ENCODE measurements at places on chromosomes 4 and X.

- no peak for DNase-seq
Measured at GRCh38 chr4:55754754-55755350, 64.7 kb upstream of the EXOC1L start.

GRCh38 chr4:8280158-8280875, 10.8 kb downstream of the HTRA3 start:
- no peak for DNase-seq

GRCh38 chr4:153521999-153522801, 56.0 kb downstream of the TMEM131L start:
- peak; percentile 65 for DNase-seq

GRCh38 chr4:171582961-171583581, 230.1 kb upstream of the GALNTL6 start:
- no peak for DNase-seq

- DNase-seq, result no peak
Measured at GRCh38 chrX:13014111-13015096, 30.0 kb downstream of the FAM9C start.

DNA sequence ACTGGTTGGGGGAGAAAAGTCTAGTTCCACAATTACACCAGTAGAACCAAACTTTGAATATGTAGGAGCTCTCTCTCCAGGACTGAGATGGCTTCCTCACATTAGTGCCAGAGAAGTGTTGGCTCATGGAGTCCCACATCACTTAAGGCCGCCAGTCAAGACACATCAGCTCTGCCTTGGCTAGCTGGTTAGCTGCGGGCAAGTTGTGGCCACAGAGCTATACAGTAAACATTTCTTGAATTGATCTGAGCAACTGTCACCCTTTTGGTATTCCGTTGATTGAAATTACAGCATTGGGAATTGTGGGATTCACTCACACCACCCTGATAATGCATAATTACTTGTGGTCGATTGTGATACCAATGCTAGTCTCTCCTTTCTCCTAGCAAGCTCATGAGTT, 76.2 kb downstream of the LNX1 start:
- DNase-seq, result no peak

GRCh38 chr4:133146574-133147241, 2.4 kb upstream of the PCDH10 start:
- no peak for DNase-seq

GRCh38 chr4:114694770-114695169, 96.2 kb downstream of the UGT8 start:
- DNase-seq, result no peak

DNA sequence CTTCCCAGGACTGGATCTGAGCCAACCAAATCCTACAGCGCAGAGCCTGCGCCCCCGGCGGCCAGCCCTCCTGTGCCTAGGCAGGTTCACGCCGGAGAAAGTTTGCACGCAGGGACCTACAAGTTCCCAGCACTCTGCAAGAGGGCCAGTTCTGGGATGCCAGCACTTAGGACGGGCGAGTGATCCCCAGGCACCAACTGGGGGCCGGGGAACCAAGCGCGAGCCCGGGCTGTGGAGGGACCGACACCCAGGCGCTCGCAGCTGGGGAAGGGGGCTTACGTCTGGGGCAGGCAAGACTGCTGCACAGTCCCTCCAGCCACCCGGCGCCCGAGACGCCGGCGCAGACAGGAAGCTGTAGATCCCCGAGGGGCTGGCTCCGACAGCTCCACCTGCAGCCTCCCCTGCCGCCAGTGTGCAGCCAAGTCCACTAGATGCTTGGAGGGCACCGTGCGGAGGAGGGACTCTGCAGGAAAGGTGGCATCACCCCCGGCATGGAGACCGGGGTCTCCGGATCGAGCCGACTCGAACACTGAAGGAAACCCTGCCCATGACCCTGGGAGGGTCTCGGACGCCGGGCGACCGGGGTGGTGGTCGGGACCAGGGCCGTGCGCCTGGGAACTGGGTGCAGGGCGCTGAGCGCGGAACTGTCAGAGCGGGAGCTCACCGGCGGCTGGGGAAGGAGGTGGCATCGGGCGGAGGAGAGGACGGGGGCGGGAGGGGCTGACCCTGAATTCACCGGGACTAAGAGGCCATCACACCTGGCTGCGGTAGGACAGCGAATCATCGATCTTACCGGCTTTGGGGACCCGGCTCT, 566 bp downstream of the CORIN start:
- DNase-seq, result peak; percentile 26

GRCh38 chrX:11010476-11010875, 100.7 kb upstream of the HCCS start:
- no peak for DNase-seq

- DNase-seq, result no peak
Measured at GRCh38 chrX:130575831-130576389, 174.1 kb downstream of the RBMX2 start.

DNA sequence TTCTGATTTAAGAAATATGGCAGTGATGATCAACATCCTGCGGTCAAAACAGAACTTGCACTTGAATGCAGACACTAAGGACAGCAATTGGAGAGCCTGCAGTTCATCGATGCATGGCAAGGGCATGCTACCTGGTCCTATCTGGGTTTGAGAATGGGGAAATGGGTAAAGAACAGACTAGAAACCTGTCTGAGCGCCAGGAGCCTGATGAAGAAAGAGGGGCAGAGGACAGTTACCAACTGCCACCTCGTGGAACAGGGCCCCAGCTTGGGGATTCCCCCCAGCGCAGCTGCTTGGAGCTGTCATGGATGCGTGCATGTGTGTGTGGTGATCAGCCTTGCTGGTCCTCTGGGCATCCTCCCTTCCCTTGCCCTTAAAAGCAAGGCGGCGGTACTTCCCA, 30.2 kb upstream of the NKRF start:
- no peak for DNase-seq

GRCh38 chr4:7926822-7927221, 12.8 kb downstream of the AFAP1 start:
- no peak for DNase-seq

GRCh38 chrX:750812-751211, 120.2 kb downstream of the SHOX start:
- no peak for DNase-seq

- DNase-seq, result no peak
Measured at GRCh38 chr4:94758141-94758699, 465 bp downstream of the BMPR1B start.

GRCh38 chrX:148871422-148872160, 371.2 kb downstream of the AFF2 start:
- no peak for DNase-seq

GRCh38 chr4:140094438-140095420, 59.3 kb downstream of the MAML3 start:
- DNase-seq, result peak; percentile 59

DNA sequence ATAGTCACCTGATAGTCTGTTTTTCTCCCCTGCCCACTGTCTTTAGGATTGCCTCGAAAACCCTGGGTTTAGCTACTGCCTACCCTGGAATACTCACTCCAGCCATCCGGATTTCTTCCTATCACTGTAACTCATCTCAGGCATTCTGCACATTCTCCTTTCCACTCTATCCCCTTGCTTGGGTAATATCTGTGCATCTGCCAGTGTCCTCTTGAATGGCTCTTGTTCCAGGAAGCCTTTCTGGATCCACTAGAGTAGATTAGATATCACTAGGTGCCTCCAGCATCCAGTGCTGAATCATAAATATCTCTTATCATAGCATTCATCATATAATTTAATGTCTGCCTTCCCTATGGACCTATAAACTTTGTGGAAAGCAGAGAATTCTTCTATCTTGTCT, 17.1 kb upstream of the GALNT7 start:
- DNase-seq, result no peak

DNA sequence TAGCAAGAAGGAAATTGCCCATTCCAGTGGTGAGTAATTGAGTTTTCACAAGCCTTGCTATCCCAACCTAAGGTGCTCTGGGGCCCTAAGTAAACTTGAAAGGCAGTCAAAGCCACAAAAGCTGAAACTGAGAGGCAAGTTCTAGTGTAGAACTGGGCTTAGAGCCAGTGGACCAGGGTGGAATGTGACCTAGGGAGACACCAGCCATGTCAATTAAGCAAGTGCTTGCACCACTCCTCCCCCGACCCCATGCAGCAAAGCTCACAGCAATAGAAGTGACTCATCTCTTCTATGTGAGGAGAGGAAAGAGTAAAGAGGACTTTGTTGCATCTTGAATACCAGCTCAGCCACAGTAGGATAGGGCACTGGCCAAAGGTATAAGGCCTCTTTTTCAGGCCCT, 486.1 kb upstream of the POU3F4 start:
- DNase-seq, result no peak

DNA sequence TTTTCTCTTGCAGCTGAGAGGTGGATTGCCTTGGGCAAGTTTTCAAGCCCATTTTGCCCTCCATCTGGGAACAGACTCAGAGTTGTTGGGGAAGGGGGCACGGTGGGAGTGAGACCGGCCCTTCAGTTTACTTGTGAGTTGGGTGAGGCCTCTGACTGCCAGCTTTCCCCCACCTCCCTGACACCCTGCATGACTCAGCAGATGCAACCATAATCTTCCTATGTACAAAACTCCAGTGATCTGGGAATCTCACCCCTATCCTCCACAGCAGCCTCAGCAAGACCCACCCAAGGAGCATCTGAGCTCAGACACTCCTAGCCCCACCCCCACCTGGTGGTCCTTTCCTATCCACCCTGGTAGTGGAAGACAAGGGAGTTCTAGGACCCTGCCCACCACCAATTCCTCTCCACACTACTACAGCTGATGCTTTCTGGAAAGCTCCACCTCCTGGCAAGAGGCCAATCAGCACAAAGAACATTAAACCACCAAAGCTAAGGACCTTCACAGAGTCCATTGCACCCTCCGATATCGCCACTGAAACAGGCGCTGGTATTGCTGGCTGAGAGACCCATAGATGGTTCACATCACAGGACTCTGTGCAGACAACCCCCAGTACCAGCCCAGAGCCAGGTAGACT, 99.4 kb upstream of the STK26 start:
- DNase-seq, result no peak

GRCh38 chr4:23322732-23323131, 567.1 kb downstream of the PPARGC1A start:
- DNase-seq, result no peak

- no peak for DNase-seq
Measured at GRCh38 chrX:40530509-40530908, 50.3 kb upstream of the ATP6AP2 start.

DNA sequence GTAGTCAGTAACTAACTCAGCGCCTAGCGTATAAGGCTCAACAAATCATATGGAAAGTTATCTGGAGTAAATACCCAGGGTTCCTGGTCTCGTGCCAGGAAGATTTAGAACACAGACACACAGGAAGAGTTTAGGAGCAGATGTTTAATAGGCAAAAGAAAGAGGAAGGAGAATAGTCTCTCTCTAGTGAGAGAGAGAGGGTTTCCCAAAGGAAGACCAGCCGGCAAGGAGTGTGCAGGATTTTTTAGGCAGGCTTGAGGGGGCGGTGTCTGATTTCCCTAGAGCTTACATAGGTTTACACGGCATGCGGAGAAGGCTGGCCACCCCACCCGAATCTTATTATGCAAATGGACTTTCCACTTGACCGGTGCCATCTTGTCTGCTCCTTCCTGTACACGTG, 284.0 kb upstream of the FRG1 start:
- no peak for DNase-seq

DNA sequence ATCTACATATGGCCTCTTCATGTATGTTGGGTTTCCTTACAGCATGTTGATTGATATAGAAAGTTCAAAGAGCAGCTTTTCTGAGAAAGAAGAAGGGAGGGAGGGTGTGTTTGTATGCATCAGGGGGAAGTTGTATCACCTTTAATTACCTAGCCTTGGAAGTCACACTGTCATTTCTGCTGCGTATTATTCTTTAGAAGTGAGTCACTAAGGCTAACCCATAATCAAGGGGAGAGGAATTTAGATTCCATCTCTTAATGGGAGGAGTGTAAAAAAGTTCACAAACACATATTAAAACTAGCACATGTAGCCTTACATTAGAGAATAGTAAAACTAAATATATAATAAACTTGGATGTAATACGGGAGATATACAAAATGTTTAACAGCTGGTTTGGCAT, 86.5 kb upstream of the CBLL2 start:
- DNase-seq, result no peak

- DNase-seq, result no peak
Measured at GRCh38 chr4:7032596-7032995, 10.6 kb upstream of the TADA2B start.

GRCh38 chr4:107314156-107314555, 278.0 kb upstream of the DKK2 start:
- DNase-seq, result no peak

DNA sequence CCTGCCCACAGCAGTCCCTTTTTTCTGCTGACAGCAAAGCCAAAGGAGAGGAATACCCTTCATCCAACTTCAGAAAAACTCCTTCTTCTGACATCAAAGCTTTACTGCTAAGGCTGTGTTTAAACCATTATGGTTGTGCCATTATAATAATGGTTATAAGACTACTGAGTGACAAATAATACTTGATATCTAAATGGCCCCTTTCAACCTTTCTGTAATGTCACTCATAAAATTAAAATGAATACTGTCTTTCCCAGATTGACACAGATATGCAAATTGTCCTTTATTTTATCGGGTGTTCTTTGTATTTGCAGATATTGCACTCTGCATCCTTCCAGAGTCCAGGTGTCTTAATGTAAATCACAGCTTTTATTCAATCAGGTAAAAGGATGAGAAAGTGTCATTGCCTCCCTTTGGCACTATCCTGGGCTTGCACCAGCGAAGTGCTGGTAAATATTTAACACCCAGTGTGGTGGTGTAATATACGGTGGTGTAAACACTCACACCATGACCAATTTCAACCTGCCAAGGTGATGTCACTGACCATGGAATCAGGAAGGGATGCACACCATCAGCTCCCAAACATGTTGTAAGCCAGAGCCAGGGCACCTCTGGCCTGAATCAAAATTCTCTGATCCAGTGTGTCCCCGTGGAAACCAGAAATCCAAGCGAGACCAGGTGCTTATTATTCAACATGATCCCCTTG, 139.4 kb upstream of the TENM3 start:
- no peak for DNase-seq

- DNase-seq, result peak; percentile 73
Measured at GRCh38 chr4:16225863-16226815, at the start of gene TAPT1. TAPT1 (minus strand) TSS chr4:16226471; CDS start chr4:16226457, 14 bp downstream.

DNA sequence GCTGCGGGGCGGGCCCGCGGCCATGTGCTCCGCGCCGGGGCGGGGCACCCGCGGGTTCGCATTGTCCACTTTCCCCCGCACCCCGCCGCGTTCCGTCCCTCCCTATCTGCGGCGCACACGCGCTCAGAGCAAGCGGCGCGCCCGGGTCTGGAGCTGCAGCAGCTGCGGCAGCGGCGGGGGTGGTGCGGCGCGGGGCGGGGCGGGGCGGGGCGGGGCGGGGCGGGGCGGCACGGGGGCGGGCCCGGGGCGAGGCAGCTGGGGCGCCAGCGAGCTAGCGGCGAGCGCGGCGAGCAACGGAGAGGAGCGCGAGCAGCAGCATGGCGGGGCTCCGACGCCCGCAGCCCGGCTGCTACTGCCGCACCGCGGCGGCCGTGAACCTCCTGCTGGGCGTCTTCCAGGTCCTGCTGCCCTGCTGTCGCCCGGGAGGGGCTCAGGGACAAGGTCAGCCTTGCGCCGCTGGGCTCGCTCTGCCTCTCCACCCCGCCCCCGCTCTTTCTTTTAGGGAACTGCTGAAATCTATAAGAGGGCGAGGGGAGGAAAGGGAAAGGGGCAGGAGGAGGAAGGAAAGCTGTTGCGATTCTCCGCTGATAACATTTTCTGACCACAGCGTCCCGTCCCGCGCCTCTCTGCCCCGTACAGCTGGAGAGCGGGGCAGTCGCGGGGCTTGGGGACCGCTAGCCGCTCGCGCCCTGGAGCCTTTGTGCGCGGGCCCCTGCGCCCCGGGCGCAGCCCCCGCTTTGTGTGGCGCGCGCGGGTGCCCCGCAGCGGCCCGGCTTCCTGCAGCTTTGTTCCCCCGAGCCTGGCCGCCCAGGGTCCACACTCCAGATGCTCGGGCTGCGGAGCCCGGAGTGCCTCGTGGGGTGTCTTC, at the start of gene TMEM131L:
Gene TMEM131L, plus strand, starts transcription at position 280 of the 868 bp plus-strand sequence. Its CDS starts 38 bp downstream, at position 318.
- DNase-seq, result peak; percentile 66

GRCh38 chrX:2676794-2677675, 14.1 kb upstream of the CD99 start:
- no peak for DNase-seq
